Endothelial cell of umbilical vein (primary cell): ENCODE measurements at places on chromosomes 5 and 9. TPM values are rescaled to one million over a fixed set of nuclear protein-coding genes. Genes with fewer than 3 reads are reported as not detected.
A peak's percentile ranks its signal among the peaks of the same experiment; 100 is the strongest.

DNA sequence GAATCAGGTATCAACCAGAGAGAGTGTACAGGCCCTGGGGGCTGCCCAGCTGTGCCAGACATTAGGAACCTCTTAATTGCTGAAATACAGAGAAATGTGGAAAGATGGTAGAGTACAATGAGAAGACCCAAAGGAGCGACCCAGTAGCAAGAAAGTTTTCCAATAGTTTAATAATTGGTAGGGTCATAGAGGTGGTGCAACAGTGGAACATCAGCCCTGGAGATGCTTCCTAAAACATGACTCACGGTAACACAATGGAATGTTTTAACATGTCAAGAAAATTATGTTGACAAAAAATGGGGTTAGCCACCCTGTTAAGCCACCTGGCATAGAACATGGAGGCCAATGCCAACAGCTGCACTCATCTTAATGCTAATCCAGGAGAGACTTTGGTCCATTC is 284.1 kb downstream of the ELAVL2 start:
- H3K4me1 ChIP-seq: no peaks in the 10 kb centered on the region
- no peaks in the 10 kb centered on the region for H3K27me3 ChIP-seq
- no peak for DNase-seq
- H3K27ac ChIP-seq: no peak overlapping the region
- H3K4me3 ChIP-seq: no peak overlapping the region

The ADGRV1 gene
- total RNA-seq: 0.11 and 0.12 TPM in 2 replicates

The PTGR1 gene
- 79.1 and 101 TPM in 2 replicates for total RNA-seq

DNA sequence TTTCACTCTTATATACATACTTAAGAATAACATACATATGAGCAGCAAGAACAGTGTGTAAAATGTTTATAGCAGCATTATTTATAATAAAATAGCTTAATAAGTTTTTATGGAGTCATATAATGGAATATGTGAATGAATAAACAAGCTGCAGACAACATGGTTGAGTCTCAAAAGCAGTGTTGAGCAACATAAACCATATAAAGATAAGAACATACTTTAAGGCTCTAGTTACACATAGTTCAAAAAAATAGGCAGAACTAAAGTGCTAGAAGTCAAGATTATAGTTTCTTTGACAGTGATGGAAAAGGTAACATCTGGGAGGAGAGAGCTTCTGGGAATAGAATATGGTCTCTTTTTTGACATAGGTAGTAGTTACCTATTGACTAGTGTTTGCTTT is 53.7 kb upstream of the ADAMTS19 start:
- H3K36me3 ChIP-seq: no peaks in the 10 kb centered on the region
- no peaks in the 10 kb centered on the region for H3K4me1 ChIP-seq
- no peak for DNase-seq
- H3K27ac ChIP-seq: no peak overlapping the region
- H3K4me3 ChIP-seq: no peak overlapping the region

GRCh38 chr9:69535911-69536310 is 136.3 kb downstream of the APBA1 start:
- H3K4me1 ChIP-seq: peaks cover 8% of the 10 kb centered on the region
- peak; percentile 7 for DNase-seq
- no peaks in the 10 kb centered on the region for H3K36me3 ChIP-seq

DNA sequence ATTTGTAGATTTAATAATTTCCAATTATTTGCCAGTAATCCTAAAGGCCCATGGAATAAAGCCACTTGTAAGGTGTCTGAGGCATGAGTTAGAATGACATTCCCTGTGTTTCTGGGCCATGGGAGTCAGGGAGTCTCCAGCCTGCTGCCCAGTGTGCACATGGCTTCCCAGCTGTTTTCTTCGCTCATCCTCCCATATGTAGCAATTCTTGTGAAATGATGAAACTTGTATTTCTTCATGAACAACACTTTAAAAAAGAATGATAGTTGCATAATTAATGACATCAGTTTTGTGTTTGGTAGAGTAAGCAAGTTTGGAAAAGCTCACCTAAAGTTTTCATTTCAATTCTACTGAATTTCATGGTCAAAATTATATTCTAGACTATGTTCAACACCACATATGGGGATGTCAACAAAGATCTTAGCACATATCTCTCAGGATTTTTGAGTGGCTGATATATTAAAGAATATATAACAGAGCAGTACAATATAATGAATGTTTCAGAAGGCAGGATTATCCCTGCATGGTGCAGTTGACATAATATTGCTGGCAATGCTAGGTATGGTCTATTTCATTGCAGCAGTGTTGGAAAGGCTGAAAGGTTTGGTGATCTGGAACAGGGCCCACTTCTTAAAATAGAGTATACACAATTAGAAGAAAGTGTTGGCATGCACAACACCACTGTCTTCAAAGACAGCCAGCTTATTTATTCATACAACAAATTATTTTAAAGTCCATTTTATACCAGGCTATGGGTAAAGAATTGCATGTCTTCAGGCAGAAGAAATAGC is 44.7 kb downstream of the GRIN3A start:
- H3K36me3 ChIP-seq: no peaks in the 10 kb centered on the region
- no peaks in the 10 kb centered on the region for H3K4me1 ChIP-seq
- H3K27me3 ChIP-seq: no peaks in the 10 kb centered on the region
- DNase-seq: no peak
- no peak overlapping the region for H3K4me3 ChIP-seq

The AGGF1 gene
- total RNA-seq: 16.1 and 19.9 TPM in 2 replicates

DNA sequence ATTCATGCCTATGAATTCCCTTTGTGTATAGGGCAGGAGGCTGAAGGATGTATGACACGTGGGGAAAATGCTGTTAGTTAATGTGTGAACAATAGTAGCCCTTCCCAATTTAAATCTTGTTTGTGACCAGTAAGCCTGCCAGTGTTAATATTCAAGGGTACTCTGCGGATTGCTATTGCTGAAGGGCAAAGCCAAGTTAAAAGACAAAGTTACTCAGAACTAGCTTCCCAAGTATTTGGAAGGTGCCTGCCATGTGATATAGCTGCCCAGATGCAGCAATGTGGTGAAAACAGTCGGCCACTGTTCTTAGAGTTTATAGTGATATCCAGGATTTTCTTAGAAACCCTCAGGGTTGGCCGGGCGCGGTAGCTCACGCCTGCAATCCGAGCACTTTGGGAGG is 34.6 kb downstream of the MARVELD2 start:
- no peak for DNase-seq
- H3K27ac ChIP-seq: no peak overlapping the region
- H3K4me3 ChIP-seq: no peak overlapping the region
- no peaks in the 10 kb centered on the region for H3K27me3 ChIP-seq
- H3K4me1 ChIP-seq: no peaks in the 10 kb centered on the region

DNA sequence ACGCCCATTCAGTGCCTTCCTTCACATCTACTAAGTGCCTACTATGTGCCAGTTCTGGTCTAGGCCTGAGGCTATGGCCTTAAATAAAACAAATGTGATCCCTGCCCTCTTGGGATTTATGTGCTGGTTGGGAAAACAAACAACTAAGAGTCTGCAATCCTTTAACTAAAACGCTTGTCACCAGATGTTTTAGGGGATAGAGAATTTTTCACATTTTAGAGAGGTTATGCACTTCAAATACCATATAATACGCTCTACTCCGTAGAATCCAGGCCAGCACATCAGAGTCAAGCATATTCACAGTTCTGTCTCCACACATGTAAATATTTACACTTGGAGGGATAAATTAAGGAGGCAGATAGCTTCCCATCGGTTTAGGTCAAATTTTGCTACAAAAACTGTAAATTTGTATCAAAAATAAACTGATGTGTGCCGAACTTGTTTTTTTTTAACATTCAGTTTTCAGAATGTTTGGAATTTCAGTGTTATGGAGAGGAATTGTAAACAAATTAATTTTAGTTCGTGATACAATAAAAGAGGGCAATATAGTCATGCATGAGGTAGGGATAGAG is 22.0 kb upstream of the ADRA1B start:
- H3K4me3 ChIP-seq: no peak overlapping the region
- H3K27me3 ChIP-seq: peaks cover under 1% of the 10 kb centered on the region
- H3K4me1 ChIP-seq: no peaks in the 10 kb centered on the region
- no peak overlapping the region for H3K27ac ChIP-seq

DNA sequence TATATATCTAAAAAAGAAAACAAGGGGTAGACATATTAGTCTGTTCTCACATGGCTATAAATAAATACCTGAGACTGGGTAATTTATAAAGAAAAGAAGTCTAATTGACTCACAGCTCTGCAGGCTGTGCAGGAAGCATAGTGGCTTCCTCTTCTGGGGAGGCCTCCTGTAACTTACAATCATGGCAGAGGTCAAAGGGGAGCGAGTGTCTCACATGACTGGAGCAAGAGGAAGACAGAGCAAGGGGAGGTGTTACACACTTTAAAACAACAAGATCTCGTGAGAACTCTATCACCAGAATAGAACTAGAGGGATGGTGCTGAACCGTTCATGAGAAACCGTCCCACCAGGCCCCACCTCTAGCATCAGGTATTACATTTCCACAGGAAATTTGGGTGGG is 616.8 kb downstream of the TLE4 start:
- no peaks in the 10 kb centered on the region for H3K36me3 ChIP-seq
- no peak for DNase-seq
- no peaks in the 10 kb centered on the region for H3K4me1 ChIP-seq
- no peaks in the 10 kb centered on the region for H3K27me3 ChIP-seq
- no peak overlapping the region for H3K4me3 ChIP-seq

GRCh38 chr5:17169507-17169906 is 47.9 kb upstream of the BASP1 start:
- peak; percentile 91 for DNase-seq
- no peaks in the 10 kb centered on the region for H3K36me3 ChIP-seq
- H3K27ac ChIP-seq: peak overlapping the region; percentile 85
- no peak overlapping the region for H3K4me3 ChIP-seq
- H3K4me1 ChIP-seq: peaks cover 34% of the 10 kb centered on the region

The MSX2 gene
- total RNA-seq: not detected in 2 replicates

GRCh38 chr5:31247381-31247780 is 53.9 kb downstream of the CDH6 start:
- H3K27me3 ChIP-seq: no peaks in the 10 kb centered on the region
- no peak overlapping the region for H3K4me3 ChIP-seq
- no peaks in the 10 kb centered on the region for H3K36me3 ChIP-seq
- no peaks in the 10 kb centered on the region for H3K4me1 ChIP-seq
- H3K27ac ChIP-seq: no peak overlapping the region

DNA sequence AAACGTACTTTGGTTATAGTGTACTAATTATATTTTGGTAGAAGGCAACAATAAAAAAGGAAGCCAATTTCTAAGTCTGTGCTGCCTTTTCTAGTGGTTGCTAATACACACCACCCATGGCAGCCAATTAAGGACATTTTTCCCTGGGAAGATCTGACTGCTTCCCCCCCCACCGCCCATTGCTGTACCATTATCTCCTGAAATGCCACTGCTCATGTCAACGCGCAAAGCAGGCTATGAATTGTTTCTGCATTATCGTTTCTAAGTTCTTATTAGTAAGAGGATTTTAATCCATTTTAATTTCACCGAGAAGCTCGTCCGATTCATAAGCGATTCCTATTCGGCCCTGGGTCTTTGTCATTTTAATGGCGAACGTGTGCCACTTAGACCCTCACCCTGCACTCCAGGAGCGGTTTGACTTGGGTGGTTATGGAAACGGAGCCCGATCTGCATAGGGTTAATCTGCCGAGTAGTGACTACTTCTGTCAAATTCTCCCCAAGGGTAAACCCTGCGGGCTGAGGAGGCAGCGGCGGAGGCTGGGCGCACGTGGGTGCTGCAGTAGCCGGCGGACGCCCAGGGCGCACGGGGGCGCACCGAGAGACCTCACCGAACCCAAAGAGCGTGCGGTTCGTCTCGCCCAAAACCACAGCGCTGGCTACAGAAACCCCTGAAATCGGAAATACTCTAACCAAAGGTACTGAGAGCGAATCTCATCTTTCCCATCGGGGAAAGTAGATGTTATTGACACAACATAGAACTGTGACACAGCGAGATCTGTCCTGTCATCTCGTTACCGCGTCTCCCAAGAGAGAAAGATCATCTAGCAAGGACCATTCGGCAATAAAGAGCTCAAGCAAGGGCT is 55.8 kb upstream of the SHC3 start:
- no peaks in the 10 kb centered on the region for H3K4me1 ChIP-seq
- no peak overlapping the region for H3K27ac ChIP-seq
- DNase-seq: no peak
- no peaks in the 10 kb centered on the region for H3K36me3 ChIP-seq

The PITX1 gene
- 0.42 and 6.0 TPM in 2 replicates for total RNA-seq

- peaks cover 31% of the 10 kb centered on the region for H3K27me3 ChIP-seq
- DNase-seq: no peak
- H3K4me3 ChIP-seq: no peak overlapping the region
- H3K4me1 ChIP-seq: peaks cover 5% of the 10 kb centered on the region
- no peaks in the 10 kb centered on the region for H3K36me3 ChIP-seq
These were observed 93.9 kb upstream of the LMX1B start for GRCh38 chr9:126519660-126520420.

The PLPPR1 gene
- 0.18 TPM in 1 of 2 replicates, not detected in the other for total RNA-seq

- H3K4me3 ChIP-seq: no peak overlapping the region
- peaks cover 3% of the 10 kb centered on the region for H3K36me3 ChIP-seq
- H3K27ac ChIP-seq: peak overlapping the region; percentile 64
- peak; percentile 90 for DNase-seq
- no peaks in the 10 kb centered on the region for H3K27me3 ChIP-seq
These were observed 46.8 kb downstream of the LHFPL2 start for GRCh38 chr5:78601559-78602314.

The FOXD4L4 gene
- total RNA-seq: 0.15 and 0.39 TPM in 2 replicates

- no peak for DNase-seq
- H3K36me3 ChIP-seq: no peaks in the 10 kb centered on the region
- H3K4me1 ChIP-seq: no peaks in the 10 kb centered on the region
- no peak overlapping the region for H3K27ac ChIP-seq
- no peak overlapping the region for H3K4me3 ChIP-seq
- H3K27me3 ChIP-seq: no peaks in the 10 kb centered on the region
These were observed 34.9 kb upstream of the FST start for GRCh38 chr5:53445569-53445968.

GRCh38 chr5:32584646-32585045 is 711 bp upstream of the SUB1 start:
- DNase-seq: no peak
- no peak overlapping the region for H3K4me3 ChIP-seq
- peaks cover 5% of the 10 kb centered on the region for H3K36me3 ChIP-seq
- peaks cover 24% of the 10 kb centered on the region for H3K4me1 ChIP-seq

DNA sequence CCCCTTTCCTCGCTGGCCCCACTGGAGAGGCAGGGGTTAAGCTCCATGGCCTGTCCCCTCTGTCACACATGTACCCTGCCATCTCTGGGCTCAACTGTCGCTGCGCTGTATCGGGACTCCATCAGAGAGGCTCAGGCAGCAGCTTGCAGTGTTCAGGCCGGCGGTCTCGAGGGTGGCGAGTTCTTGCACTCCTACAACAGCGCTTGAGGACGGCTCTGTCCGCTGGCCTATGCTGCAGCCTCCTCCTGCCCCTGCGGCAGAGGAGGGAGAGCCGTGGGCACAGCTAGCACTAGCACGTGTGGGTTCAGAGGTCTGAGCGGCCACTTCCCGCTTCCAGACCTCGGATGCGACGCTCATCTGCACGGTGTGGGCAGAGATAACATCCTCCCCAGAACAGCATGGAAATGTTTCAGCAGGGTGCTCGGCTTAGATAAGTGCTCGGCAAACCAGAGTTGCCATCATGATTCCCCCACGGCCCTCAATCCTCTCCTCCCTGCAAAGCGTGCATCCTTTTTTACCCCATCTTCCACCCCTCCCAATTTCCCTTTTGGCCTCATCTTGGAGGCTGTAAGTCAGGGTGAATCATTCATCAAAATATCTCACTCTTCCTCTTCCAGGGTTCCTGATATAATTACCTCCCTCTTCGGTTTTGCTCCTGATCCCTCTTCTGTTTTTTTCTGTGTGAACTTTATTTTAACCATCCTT is 41.9 kb upstream of the FUBP3 start:
- H3K4me3 ChIP-seq: no peak overlapping the region
- H3K27ac ChIP-seq: no peak overlapping the region
- peak; percentile 42 for DNase-seq
- H3K36me3 ChIP-seq: no peaks in the 10 kb centered on the region

- no peaks in the 10 kb centered on the region for H3K27me3 ChIP-seq
- no peak for DNase-seq
- no peaks in the 10 kb centered on the region for H3K36me3 ChIP-seq
These were observed 137.1 kb upstream of the TRIM32 start for GRCh38 chr9:116549786-116550660.
